Stimulated activated naive B cell treated with anti-CD40 and anti-IgM and Interleukin-4, amounts not matched to agents 10 μg/mL and 1 μg/mL and 100 μg/mL, for 72 hours (primary cell): ENCODE measurements at places on chromosomes 1 and 21.

GRCh38 chr1:18322368-18323032, 158.2 kb upstream of the KLHDC7A start:
- H3K4me3 ChIP-seq: no peak overlapping the region
- H3K4me1 ChIP-seq: no peaks in the 10 kb centered on the region
- DNase-seq: no peak
- H3K36me3 ChIP-seq: no peaks in the 10 kb centered on the region
- H3K27me3 ChIP-seq: peaks cover 32% of the 10 kb centered on the region

- H3K27me3 ChIP-seq: peaks cover 22% of the 10 kb centered on the region
- H3K4me1 ChIP-seq: no peaks in the 10 kb centered on the region
- H3K27ac ChIP-seq: no peak overlapping the region
- H3K4me3 ChIP-seq: no peak overlapping the region
- no peak for DNase-seq
- H3K36me3 ChIP-seq: no peaks in the 10 kb centered on the region
Observed at GRCh38 chr1:18282851-18283600, 175.4 kb downstream of the IGSF21 start.

GRCh38 chr1:236541710-236542109, 17.9 kb downstream of the LGALS8 start:
- H3K36me3 ChIP-seq: peaks cover 47% of the 10 kb centered on the region
- no peak overlapping the region for H3K27ac ChIP-seq
- no peak for DNase-seq
- no peaks in the 10 kb centered on the region for H3K27me3 ChIP-seq
- H3K4me3 ChIP-seq: no peak overlapping the region

GRCh38 chr1:35637401-35637809, 3.9 kb downstream of the PSMB2 start:
- peaks cover 8% of the 10 kb centered on the region for H3K36me3 ChIP-seq
- peak overlapping the region; percentile 62 for H3K4me3 ChIP-seq
- H3K27ac ChIP-seq: peak overlapping the region; percentile 37
- H3K4me1 ChIP-seq: peaks cover 12% of the 10 kb centered on the region
- no peaks in the 10 kb centered on the region for H3K27me3 ChIP-seq

DNA sequence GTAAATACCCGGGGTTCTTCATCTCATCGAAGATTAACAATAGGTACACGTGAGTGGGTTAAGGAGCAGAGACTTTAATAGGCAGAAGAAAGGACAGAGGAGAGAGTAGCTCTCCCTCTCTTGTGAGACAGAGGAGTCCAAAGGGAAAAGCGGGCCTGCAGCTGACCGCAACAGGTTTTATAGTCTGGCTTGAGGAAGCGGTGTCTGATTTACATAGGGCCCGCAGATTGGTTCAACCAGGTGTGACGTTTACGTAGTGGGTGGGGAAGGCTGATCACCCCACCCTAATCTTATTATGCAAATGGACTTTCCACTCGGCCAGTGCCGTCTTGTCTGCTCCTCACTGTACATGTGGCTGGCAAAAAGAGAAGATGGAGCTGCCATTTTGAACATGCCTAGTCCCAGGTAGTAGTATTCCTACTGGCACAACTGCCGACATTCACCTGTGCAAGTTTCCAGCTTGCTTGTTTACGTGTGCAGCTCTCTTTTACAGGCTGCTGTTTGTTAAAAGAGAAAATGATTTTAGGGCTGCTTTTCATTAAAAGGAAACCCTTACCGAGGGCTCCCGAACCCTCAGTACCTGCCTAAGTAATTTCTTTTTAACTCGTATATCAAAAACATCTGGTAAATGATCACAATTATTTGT, 10.6 kb downstream of the CDC14A start:
- DNase-seq: no peak
- H3K27me3 ChIP-seq: no peaks in the 10 kb centered on the region
- H3K4me3 ChIP-seq: no peak overlapping the region
- H3K36me3 ChIP-seq: peaks cover 17% of the 10 kb centered on the region

DNA sequence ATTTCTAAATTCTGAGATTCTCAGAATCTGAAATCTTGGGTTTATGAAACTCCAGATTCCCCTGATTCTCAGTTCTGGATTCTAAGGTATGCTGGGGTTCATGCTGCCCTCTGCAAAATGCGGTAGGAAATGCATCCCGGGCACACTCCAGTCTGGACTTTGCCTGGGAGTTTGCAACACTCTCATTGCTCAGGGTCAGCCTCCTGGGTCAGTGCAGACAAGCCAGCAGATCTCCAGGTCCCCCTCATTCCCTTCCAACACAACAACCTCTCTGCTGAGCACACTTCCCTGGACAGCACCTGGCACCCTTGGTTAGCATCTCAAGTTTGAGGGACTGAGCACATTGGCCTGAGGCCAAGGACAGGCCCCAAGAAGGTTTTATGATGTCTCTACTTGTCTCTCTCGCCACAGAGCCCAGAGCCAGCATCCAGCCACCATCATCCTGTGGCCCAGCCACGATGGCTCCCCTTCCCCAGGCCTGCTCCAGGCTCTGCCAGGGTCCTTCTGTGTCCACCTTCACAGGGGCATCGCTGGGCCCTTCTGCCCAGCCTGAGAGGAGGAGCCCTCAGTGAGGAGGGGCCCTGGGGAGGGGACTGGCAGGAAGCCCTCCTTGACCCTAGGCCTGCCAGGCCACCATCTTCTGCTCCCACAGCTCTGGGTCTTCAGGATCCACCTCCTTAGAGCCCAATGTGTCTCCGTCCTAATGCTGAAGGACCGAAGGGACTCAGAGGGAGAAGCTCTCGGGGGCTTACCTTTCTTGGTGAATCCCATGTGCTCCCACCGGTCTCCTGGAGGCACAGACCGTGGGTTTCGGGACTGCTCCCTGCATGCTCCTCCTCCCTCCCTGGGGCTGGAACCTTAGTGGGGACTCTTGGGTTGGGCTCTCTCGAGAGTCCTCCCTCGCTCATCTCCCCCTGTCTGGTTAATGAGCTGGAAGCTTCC, 550.7 kb downstream of the PTPRU start:
- no peaks in the 10 kb centered on the region for H3K36me3 ChIP-seq
- H3K4me1 ChIP-seq: no peaks in the 10 kb centered on the region
- H3K27me3 ChIP-seq: peaks cover 14% of the 10 kb centered on the region

DNA sequence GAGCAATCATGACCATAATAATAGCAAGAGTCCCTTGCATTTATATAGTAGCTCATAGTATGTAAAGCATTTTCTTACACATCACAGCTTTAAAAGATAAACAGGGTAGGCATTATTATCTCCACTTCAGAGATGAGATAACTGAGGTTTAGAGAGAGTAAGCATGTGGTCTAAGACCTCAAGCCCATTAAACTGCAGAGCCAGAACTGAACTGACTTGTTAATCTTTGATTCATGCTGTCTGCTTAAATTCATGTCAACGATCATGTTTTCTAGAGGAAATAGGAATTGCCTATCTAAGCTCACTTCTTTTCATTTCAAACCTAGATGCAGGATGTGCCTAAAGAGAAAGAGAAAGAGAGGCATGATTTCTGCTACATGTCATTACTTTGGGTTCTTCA, 524.8 kb downstream of the PTPRC start:
- no peak overlapping the region for H3K27ac ChIP-seq
- peaks cover 13% of the 10 kb centered on the region for H3K27me3 ChIP-seq
- H3K4me1 ChIP-seq: peaks cover 21% of the 10 kb centered on the region
- no peak overlapping the region for H3K4me3 ChIP-seq
- DNase-seq: no peak
- no peaks in the 10 kb centered on the region for H3K36me3 ChIP-seq

GRCh38 chr1:33133478-33134105, 48.3 kb downstream of the TRIM62 start:
- peaks cover 17% of the 10 kb centered on the region for H3K36me3 ChIP-seq
- H3K4me3 ChIP-seq: no peak overlapping the region
- no peaks in the 10 kb centered on the region for H3K27me3 ChIP-seq
- no peak for DNase-seq
- H3K4me1 ChIP-seq: peaks cover 29% of the 10 kb centered on the region

DNA sequence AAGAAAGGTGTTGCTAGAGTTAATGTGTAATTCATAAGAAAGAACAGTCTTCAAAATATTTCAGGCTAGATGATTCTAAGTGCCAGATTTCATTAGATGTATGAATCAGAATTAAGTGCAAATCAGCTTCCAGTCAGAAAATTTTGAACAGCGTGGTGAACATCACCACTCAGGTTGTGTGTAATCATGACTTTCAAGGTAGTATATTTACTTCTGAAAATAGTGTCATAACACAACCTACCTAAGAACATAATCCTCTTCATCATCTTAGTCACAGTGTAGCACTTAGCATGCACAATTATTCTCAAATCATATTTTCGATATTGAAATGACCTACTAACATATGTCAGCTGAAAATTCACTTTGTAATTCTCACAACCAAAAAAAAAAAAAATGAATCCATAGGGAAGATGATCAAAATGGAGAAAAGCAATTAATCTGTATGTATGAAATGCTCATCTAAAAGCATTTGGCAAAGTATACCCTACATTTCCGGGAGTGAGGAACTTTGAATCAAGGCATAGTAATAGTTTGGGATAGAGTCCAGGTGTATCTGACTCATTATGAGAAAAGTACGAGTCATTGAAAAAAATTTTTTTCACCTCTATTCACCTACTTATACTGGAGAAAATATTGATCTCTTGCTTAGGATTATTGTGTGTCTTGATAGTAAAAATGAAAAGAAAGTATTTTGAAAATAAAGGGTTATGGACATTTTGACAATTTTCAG, 221.8 kb upstream of the CHRM3 start:
- no peaks in the 10 kb centered on the region for H3K4me1 ChIP-seq
- H3K4me3 ChIP-seq: no peak overlapping the region
- H3K36me3 ChIP-seq: no peaks in the 10 kb centered on the region
- H3K27me3 ChIP-seq: no peaks in the 10 kb centered on the region
- H3K27ac ChIP-seq: no peak overlapping the region
- DNase-seq: no peak

GRCh38 chr1:22621761-22622160, 14.7 kb upstream of the C1QA start:
- peaks cover 56% of the 10 kb centered on the region for H3K27me3 ChIP-seq
- DNase-seq: no peak
- no peak overlapping the region for H3K27ac ChIP-seq

GRCh38 chr1:15557594-15557993, 27.3 kb downstream of the AGMAT start:
- no peaks in the 10 kb centered on the region for H3K27me3 ChIP-seq
- no peak for DNase-seq
- H3K4me1 ChIP-seq: peaks cover 2% of the 10 kb centered on the region

- peaks cover 17% of the 10 kb centered on the region for H3K4me1 ChIP-seq
- DNase-seq: no peak
- H3K36me3 ChIP-seq: peaks cover 52% of the 10 kb centered on the region
- no peaks in the 10 kb centered on the region for H3K27me3 ChIP-seq
- H3K4me3 ChIP-seq: no peak overlapping the region
Observed at GRCh38 chr21:44043613-44044012, 31.5 kb downstream of the TRAPPC10 start.

- H3K4me3 ChIP-seq: no peak overlapping the region
- no peaks in the 10 kb centered on the region for H3K36me3 ChIP-seq
- H3K4me1 ChIP-seq: no peaks in the 10 kb centered on the region
- no peak for DNase-seq
- no peaks in the 10 kb centered on the region for H3K27me3 ChIP-seq
- H3K27ac ChIP-seq: no peak overlapping the region
Observed at GRCh38 chr21:22941779-22942490, 1943.7 kb downstream of the NCAM2 start.

GRCh38 chr1:216614011-216614934, 109.0 kb downstream of the ESRRG start:
- H3K4me3 ChIP-seq: no peak overlapping the region
- no peak overlapping the region for H3K27ac ChIP-seq
- no peaks in the 10 kb centered on the region for H3K4me1 ChIP-seq
- no peak for DNase-seq
- no peaks in the 10 kb centered on the region for H3K27me3 ChIP-seq

DNA sequence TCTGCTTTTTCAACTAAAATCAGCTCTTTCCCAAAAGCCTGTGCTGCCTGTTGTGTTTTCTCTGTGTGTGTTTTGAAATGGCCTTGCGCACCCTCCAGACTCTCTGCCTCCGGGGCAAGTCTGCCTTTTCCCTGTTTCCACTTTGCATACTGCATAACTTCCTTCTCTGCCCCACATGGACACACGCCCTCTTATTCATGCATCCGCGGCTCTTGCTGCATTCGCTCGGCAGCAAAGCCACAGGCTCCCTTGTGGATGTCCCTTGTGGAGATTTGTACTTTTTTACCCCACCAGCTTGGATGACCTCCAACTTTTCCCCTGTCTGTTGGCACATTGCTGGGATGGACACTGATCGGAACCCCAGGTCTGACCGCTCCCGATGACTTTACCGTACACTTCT, 147.6 kb downstream of the ADSS2 start:
- H3K27me3 ChIP-seq: no peaks in the 10 kb centered on the region
- no peak overlapping the region for H3K4me3 ChIP-seq
- no peak overlapping the region for H3K27ac ChIP-seq
- H3K4me1 ChIP-seq: peaks cover 2% of the 10 kb centered on the region

DNA sequence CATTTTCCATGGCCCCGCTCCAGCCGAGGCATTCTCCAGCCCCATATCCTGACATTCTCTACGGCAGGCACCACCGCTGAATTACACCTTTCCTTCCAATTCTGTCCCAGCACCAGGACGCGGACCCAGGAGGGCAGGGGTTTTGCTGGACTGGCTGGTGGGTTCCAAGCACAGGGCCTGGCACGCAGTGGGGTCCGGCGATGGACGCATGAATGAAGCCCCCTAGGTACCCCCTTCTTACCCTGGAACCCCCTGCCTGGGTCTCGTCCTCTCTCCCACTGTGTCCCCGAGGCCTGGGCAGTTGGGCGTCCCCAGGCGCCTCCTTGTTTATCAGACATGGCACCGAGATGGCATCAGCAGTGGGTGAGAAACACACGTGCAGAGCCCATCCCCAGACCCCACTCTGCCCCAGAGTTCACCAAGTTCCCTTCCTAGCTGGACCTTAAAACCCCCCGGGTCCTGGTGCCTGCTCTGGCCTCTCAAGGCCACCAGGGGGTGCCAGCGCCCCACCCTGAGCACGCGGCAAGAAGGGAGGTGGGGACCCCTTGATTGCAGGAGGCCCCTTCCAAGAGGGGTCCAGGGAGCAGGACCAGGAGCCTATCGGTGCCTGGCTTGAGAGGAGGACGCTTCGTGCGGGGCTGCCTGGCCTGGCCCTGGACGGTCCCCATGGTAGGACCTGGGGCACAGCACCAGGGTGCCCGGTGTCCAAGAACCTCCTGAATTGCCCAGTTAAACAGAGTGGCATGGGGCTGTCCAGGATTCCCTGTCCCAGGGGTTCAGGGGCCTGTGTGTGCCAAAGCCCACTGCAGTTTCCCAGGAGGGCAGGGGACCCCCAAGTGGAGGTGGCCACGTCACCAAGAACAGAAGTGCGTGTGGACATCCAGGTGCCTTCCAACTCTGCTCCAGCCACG, 46.1 kb downstream of the MEGF6 start:
- no peaks in the 10 kb centered on the region for H3K36me3 ChIP-seq
- peaks cover 3% of the 10 kb centered on the region for H3K4me1 ChIP-seq
- H3K4me3 ChIP-seq: no peak overlapping the region
- DNase-seq: peak; percentile 15
- H3K27me3 ChIP-seq: peaks cover 6% of the 10 kb centered on the region

- no peak overlapping the region for H3K4me3 ChIP-seq
- H3K27ac ChIP-seq: no peak overlapping the region
- H3K4me1 ChIP-seq: no peaks in the 10 kb centered on the region
- H3K27me3 ChIP-seq: no peaks in the 10 kb centered on the region
Observed at GRCh38 chr21:30717105-30717504, 1.5 kb downstream of the KRTAP21-3 start.

- no peaks in the 10 kb centered on the region for H3K27me3 ChIP-seq
- H3K36me3 ChIP-seq: no peaks in the 10 kb centered on the region
- no peak overlapping the region for H3K27ac ChIP-seq
Observed at GRCh38 chr1:241215203-241215602, 141.8 kb downstream of the RGS7 start.

- peaks cover 39% of the 10 kb centered on the region for H3K27me3 ChIP-seq
- H3K4me3 ChIP-seq: no peak overlapping the region
- no peak overlapping the region for H3K27ac ChIP-seq
- DNase-seq: no peak
- H3K36me3 ChIP-seq: no peaks in the 10 kb centered on the region
- no peaks in the 10 kb centered on the region for H3K4me1 ChIP-seq
Observed at GRCh38 chr1:30519201-30519763, 204.1 kb downstream of the MATN1 start.
